ENCODE measurements at places on chromosomes 5 and 9.

- DNase-seq = no peak
Observed at GRCh38 chr5:170587808-170588207, 84.0 kb downstream of the KCNIP1 start.

GRCh38 chr9:127651697-127652610 is 39.9 kb downstream of the STXBP1 start:
- no peak for DNase-seq

- DNase-seq = peak; percentile 16
Observed at GRCh38 chr9:81776390-81776789, 87.0 kb upstream of the TLE1 start.

- no peak for DNase-seq
Observed at GRCh38 chr5:146765089-146765832, 113.3 kb downstream of the PPP2R2B start.

- DNase-seq = no peak
Observed at GRCh38 chr9:90841213-90841612, 39.6 kb downstream of the SYK start.

DNA sequence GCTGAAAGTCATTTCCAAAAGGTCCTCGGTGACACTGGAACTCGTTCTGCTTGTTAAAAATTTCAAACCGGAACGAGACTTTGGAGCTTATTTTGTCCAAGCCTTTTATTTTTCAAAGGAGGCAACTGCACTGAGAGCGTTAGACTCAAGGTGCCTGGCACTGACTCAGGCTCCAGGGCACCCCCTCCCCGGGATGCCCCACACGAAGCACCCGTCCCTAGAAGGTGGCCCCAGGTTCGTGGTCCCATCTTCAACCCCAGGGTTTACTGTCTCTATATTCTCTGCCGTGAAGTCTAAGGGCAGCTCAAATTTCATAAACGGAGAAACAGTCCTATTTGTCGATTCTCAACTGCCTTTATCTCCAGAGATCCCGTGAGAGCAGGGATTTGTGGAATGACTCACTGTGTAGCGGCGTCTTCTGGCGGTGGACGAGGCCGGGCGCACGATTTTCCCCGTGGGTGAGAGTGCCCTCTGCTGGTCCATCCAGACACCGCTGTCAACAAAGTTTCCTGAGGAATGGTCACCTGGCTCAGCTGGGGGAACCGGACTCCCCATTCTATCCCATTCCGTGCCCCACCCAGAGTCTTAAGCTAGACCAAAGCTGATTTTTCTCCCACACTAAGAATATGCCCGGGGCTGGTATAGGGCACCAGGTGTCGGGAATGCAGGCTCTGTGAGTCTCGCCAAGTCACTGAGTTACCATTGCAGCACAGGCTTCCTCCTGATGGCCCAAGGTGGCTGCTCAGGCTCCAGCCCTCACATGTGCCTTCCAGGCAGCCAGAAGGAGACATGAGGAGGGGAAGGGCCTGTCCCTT is 27.1 kb upstream of the SLC6A19 start:
- peak; percentile 44 for DNase-seq

DNA sequence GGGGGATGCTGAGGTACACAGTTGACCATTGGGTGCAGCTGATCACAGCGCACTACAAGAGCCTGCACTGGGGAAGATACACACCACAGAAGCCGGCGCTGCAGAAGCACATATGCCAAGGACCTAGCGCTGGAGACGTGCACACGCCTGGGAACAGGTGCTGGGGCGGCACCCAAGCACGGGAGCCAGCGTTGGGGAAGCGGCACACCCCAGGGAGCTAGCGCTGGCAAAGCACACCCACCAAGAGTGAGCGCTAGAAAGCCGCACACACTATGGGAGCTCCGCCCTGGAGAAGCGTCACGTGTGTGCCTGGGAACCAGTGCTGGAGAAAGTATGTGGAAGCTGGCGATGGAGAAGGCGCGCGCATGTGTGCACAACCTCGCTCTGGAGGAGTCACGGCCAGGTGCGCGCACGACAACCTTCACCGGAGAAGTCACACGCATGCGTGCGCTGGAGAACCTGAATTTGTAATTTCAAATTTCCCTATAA is 4.5 kb downstream of the FANCC start:
- peak; percentile 28 for DNase-seq

GRCh38 chr5:90983711-90984124 is 399.4 kb downstream of the ARRDC3 start:
- DNase-seq = no peak

DNA sequence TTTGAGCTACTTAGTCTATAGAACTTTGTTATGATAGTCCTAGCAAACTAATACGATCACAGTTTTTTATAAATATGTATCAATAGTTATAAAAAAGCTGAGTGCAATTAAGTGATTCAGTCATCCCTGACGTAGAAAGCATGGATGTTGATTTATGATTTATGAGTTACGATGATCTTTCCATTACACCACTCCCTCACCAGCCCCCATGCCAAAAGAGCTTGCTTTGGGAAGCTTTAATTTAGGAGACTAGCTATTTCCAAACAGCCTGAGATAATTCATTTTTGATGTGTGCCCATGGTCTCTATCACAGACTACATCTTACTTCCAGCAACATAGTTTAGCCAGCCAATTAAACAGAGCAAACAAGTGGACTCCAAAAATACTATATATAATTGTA is 256.8 kb downstream of the GABRG2 start:
- no peak for DNase-seq

GRCh38 chr5:159749146-159749545 is 167.1 kb upstream of the ADRA1B start:
- peak; percentile 7 for DNase-seq

DNA sequence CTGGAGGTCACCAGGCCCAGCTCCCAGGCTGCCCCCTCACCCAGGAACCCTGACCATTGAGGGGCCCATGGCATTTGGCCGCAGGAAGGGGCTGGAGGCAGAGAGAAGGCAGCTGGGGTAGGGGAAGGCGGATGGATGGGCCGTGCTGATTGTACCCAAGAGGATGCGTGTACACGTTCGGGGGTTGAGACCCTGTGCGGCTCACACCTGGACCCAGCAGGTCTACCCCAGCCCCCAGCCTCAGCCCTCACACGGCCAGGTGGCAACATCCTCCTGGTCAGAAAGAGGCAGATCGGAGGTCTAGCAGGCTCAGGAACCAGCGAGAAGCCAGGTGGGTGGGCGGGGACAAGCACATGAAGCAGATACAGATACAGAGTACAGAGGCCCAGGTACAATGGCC is 33.7 kb downstream of the NACC2 start:
- DNase-seq = no peak

GRCh38 chr9:133690081-133690561 is 48.0 kb downstream of the SARDH start:
- DNase-seq = no peak

- no peak for DNase-seq
Observed at GRCh38 chr5:97193355-97193688, 10.3 kb upstream of the RIOK2 start.

Data from inflammatory macrophage treated with lipopolysaccharide for 4 hours (primary cell).